ENCODE measurements at places on chromosomes 16 and 17.
A peak's percentile ranks its signal among the peaks of the same experiment; 100 is the strongest.

GRCh38 chr16:81520151-81520470, 75.5 kb downstream of the CMIP start:
- DNase-seq, result no peak

- DNase-seq, result no peak
Observed at GRCh38 chr17:43820759-43821158, 12.2 kb downstream of the MPP3 start.

DNA sequence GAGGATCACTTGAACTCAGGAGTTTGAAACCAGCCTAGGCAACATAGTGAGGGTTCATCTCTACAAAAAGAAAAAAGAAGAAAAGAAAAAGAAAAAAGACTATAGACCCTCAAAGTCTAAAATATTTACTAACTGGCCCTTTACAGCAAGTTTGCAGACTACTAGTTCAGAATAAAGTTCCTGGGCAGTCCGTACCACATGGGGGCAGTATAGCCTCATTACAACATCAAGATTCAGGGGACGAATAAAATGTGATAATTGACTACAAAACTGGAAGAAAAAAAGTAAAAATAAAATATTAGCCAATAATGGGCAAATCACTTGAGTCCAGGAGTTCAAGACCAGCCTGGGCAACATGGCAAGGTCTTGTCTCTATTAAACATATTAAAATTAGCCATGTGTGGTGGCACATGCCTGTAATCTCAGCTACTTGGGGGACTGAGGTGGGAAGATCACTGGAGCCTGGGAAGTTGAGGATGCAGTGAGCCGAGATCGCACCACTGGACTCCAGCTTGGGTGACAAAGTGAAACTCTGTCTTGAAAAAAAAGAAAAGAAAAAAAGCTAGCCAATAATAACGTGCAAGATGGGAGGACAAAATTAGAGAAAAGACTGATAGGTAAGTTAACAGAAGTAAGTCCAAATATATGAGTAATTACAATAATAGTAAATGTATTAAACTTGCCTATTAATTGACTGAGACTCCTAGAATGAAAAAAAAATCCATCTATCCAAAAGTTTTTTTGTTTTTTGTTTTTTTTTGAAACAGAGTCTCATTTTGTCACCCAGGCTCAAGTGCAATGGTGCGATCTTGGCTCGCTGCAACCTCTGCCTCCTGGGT, 129.4 kb upstream of the SEC14L1 start:
- no peak for DNase-seq

DNA sequence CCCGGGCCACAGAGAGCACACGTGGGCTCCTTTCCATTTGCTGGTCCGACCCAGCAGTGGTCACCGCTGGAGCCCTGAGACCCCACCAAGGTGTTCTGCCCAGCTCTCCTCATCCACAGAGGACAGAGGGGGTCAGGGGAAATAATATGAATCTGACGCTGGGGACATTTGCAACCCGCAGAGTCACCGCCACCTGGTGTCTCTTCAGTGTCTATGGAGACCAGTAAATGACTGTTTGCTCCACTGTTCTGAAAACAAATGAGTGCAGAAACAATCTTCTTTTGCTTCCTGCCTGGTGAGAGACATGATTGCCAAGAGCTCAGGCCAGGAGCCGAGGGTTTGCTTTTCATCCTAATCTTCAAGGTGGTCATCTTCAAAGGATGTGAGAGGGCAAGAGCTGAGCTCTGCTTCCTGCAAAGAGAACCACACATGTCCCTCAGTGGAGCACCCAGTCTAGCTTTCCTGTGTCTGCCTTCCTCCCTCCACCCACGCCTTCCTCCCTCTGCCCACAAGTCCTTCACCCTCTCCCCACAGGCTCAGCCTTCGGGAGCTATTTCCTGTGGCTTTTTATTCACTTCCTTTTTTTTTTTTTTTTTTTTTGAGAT, 14.7 kb upstream of the KLHDC4 start:
- DNase-seq, result no peak

DNA sequence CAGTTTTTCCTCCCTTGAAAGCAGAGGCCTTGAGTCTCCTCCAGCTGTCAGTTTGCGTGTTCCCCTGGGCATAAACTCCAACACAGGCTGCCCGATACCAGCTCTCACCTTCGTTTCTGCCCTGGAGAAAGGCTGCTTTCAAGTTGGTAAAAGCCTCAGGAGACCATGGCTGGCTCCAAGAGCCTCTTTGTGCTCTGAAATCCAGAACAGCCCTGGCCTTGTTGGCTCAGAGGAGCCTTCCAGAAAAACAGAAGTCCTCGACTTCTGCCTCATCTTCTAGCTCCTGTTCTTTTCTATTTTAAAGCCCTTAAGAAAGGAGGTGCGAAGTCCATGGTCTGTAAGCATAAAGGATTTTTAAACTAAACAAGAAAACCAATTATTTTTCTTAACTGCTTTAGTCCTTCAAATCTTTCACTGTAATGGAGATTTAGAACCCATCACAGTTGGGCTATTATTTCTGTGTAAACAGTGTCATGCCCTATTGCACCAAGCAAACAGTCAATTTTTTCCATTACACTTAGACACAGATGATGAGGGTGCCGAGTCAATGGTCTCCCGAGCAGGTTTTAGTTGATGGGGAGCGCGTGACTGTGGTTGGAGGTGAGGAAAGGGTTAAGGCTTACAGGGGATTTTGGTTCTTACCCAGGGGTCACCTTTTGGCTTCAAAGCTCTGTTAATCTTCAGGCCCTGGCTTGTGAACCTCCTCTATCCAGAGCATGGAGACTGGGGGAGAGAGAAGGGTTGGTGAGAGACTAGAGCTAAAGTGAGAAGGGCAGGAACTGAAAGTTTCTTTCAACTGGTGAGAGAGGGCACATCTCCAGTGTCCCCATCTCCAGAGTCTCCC, 212.8 kb downstream of the MSI2 start:
- peak; percentile 71 for DNase-seq

DNA sequence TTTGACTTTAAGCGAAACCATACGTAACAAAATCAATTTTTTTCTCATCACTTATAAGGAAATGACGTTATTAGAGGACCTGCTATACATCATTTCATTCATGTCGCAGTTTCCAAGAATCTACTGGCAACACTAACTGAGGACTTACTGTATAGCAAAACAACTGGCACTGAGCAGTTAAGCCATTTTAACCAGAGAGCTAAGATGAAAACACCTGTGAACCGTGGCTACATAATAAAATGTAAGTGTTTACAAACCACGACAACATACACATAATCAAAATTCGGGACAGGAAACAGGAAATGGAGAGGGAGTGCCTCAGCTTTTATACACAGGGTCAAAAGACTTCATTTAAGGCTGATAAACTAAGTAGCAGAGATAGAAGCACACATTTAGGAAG, 29.5 kb downstream of the METTL16 start:
- DNase-seq, result no peak

DNA sequence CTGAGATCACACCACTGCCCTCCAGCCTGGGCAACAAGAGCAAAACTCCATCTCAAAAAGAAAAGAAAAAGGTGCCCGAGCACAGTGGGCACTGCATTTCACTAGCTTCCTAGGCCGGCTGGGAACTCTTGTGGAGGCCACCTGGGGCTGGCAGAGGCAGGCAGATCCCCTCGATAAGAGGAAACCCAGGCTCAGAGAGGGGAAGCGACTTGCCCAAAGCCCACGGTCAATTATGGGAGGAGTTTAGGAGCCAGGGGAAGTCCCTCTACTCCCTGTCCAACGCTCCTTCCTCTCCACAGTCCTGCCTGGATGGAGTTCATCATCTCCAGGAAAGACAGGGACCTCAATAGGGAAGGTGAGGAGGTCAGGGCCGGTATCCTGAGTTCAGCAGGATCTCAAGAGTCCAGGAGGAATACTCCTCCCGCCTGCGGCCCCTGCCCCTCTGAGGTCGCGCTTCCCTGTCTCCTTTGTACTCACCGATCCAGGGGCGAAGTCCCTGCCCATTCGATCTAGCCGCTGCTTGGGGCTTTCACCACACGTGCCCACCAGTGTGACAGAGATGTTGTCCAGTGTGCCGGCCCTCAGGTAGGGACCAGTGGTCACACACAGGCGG, 841 bp downstream of the ALOXE3 start:
- no peak for DNase-seq

DNA sequence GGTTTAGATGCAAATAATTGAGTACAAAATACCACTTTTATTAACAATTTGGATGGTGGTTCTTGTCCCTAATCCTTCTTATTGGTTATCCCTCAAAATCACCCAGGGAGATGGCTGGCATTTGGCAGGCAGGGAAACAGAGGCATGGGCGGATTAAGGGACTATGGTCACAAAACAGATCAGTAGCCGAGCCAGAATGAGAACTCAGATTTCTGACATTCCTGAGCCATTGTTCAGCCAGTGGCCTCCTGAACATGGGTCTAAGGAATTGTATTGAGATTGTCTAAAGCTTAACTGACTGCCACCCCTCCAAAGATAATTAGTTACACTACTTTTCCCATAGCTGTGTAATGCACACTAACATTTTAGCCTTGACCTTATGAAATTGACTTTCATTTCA, 88.4 kb downstream of the CHD9NB start:
- no peak for DNase-seq

DNA sequence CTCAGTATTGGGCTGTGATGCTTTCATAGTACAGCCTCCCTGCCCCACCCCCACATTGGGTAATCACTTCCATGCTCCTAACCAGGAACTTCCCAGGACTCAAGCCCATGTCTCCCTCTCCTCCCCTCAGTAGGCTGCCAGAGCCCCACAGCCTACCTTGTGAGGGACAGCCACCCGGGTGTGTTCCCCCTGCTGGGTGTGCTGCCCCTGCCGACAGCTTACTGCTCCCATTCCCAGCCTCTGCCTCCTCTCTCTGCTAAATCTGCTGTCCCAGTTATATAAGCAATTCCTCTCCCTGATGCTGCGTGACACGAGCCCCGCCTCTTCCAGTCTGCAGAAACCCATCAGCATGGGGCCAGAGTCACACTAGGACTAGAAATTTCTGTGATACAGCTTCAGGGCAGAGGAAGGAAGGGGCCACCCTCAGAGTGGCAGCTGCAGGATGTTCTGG, at the start of gene RSKR:
Gene RSKR (minus strand): TSS at position 255 of the 451 bp plus-strand sequence. CDS start 24 bp downstream, at position 231.
- no peak for DNase-seq

DNA sequence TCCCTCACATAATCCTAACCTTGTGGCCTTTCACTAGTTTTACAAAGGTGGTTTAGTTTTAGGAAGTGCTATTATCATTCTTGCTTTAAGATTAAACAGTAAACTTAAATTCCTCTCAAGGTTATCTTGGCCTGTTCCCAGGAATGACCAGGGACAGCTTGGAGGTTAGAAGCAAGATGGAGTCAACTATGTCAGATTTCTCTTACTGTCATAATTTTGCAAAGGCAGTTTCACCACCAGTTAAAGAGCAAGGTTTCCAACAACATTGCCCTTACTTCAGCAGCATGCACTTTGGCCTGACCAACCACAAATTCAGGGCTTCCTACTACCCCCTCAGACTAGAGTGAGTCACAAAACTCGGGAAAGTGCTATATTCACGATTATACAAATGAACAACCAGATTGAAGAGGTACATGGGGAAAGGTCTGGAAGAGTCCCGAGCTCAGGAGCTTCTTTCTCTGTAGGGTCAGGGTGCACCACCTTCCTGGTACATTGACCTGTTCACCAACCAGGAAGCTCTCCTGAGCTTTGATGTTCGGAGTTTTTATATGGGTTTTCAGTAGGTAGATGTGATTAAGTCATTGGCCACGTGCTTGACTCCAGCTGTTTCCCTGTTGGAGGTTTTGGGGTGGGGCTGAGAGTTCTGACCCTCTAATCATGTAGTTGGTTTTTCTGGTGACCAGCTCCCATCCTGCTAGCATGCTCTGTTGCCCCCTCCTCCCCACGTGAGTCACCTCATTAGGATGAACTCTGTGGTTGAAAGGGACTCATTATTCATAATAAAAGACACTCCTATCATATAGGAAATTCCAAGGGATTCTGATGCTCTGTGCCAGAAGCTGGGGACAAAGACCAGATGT, 19.4 kb downstream of the RHOT1 start:
- no peak for DNase-seq

GRCh38 chr16:50012182-50012581, 12.8 kb upstream of the CNEP1R1 start:
- no peak for DNase-seq

GRCh38 chr16:57444711-57445110, 2.5 kb downstream of the CIAPIN1 start:
- DNase-seq, result no peak

DNA sequence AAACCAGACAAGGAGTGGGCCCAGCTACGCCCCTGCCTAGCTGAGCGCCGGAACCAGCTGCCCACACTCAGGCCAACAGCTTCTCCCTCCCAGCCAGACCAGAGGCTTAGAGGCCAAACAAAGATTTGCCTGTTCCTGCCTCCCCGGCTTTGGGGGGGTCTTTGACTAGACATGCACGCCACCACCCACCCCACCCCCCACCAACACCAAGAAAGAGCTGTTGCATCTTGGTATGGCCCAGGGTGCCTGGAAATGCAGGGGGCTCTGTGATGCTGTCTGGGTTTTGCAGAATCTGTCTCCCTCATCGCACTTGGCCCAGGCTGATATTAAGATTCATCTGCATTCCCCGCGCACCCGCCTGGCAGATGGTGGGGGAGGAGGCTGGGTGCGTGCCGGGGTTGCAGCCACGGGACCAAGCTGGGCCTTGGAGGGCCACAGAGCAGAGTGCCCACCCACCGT, 1.3 kb upstream of the NXPH3 start:
- DNase-seq, result no peak

GRCh38 chr16:3785413-3785812, 68.1 kb upstream of the TRAP1 start:
- no peak for DNase-seq

All from retina (tissue), 1 donor.